M059J (cell line): ENCODE measurements at places on chromosomes 13 and 19. TPM values are rescaled to one million over a fixed set of nuclear protein-coding genes. Genes with fewer than 3 reads are reported as not detected.
A peak's percentile ranks its signal among the peaks of the same experiment; 100 is the strongest.

- no peak for DNase-seq
Measured at GRCh38 chr13:97387485-97387839, 46.5 kb upstream of the RAP2A start.

GRCh38 chr13:111573801-111574200 lies 253.4 kb downstream of the TEX29 start:
- no peak for DNase-seq

DNA sequence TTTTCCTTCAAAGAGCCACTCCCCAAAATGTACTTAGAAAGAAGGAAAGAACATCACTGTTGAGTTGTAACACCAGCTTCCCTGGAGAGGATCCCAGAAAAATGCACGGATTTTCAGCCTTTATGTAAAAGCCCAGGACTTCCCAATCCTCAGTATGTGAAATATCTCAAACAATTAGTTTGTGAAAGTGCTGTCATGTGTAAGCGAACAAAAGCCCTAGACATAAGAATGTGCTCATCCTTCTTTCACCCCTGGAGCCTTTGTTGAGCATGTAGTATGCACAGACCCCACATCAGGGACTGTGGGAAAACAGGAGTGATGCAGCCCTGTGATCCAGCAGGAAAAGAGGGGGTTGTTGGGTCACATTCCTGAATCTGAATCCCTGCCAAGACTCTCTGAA lies 441.4 kb upstream of the ZNF507 start:
- no peak for DNase-seq

GRCh38 chr19:14555918-14556661 lies 15.8 kb downstream of the NDUFB7 start:
- peak; percentile 85 for DNase-seq

DNA sequence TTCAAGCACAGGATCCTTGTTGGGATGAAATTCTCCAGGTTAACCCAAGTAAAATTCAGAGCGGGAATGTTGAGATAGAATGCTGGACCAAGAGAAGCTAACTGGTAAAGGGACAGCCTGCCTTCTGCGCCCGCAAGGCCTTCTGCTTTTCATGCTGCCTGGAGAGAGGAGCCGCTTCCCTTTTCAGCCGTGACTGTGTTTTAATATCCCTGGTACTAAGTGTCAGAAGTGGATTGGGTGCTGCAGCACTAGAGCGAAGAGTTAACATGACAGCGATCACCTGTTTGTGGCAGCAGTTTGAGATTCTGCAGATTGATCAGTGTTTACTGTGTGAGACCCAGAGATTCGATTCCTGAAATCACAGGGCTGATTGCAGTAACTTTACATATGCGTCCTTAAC lies 197.4 kb upstream of the ZNF536 start:
- DNase-seq = no peak

- DNase-seq = no peak
Measured at GRCh38 chr13:110277357-110277975, 29.5 kb downstream of the COL4A1 start.

GRCh38 chr13:113951246-113951999 lies 22.5 kb downstream of the C13orf46 start:
- no peak for DNase-seq

DNA sequence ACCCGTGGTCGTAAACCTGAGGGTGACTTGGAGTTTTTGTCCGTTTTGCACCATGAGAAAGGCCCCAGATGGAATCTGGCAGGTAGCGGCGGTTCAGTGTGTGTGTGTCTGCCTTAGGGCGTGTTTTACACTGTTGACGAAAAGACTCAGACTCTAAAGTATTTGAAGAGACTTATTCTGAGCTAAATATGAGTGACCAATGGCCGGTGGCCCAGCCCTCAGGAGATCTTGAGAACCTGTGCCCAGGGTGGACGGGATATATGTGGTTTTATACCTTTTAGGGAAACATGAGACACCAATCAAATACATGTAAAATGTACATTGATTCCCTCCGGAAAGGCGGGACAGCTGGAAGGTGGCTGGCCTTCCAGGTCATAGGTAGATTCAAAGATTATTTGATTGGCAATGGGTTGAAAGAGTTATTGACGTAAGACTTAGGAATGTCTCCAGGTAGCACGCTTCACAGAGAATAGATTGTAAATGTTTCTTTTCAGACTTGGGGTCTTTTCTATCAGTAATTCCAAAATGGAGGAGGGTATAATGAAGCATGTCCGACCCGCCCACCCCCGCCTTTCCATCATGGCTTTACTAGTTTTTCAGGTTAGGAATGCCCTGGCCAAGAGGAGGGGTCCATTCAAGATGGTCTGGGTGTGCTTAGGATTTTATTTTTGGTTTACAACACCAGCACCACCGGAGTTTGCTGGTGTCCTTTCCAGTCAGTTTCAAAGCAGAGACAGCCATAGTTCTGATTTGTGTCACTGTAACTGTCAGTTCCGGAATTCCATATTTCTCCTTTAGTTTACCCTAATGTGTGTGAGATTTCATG lies 1.0 kb upstream of the ZNF529 start:
- peak; percentile 42 for DNase-seq

DNA sequence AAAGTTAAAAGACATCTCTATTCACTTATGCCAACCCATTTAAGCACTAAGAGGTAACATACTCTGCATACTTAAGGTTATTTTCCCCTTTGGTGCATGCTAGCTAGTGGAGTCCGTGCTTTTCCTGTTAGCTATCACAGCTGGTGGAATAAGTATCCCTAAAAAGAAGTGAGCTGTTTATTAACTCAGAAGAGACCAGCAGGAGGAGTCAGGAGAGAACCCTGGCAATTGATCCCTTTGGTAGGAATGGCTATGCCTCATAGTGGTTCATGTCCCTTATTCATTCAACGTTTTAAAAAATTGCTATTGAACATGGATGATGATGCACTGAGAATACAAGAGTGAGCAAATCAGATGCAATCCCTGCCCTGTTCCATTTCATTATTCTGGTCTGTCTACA lies 12.4 kb upstream of the NEK5 start:
- peak; percentile 1 for DNase-seq

- DNase-seq = peak; percentile 62
Measured at GRCh38 chr13:28320884-28321574, 173.9 kb downstream of the FLT1 start.

- no peak for DNase-seq
Measured at GRCh38 chr13:66543780-66544179, 686.4 kb downstream of the PCDH9 start.

DNA sequence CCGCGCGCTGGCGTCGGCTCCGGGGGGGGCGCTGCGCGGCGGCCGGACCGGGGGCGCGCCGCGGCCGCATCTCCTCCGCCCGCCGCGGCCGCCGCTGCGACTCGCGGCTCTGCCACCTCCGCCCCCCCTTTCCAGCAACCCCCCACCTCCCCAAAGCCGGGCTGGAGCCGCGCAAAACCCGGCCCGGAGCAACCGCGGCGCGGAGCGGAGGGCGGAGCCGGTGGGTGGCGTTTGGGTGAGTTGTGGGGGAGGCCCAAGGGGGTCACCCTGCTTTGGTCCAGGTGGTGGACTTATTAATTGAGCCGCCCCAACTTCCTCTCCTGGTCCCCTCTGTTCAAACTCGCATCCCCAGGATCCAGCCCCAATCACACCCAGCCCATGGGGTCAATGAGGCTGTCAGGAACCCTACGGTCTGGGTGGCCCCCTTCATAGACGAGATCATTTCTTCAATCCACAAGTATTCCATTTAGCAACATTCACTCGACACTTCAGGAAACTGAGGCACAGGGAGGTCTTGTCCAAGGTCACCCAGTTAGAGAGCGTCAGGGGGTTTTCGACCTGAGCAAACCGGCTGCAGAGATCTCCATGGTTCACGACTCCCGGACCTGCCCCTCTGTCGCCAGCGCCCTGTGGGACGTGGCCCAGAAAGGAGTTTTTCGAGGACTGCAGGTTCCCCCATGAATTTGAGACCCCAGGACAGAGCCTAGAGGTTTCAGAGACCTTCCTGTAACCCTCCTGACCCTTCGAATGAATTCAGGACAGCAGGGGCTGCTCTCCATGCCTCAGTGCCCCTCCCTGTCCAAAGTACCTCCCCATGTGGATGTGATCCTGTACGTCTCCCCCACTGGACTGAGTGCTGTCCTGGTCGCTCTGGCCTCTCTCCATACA lies 22.4 kb upstream of the SEMA6B start:
- DNase-seq = peak; percentile 30

- DNase-seq = no peak
Measured at GRCh38 chr13:50915565-50915964, 6.0 kb downstream of the RNASEH2B start.

ZNF626 gene
- total RNA-seq = 2.3 and 2.4 TPM in 2 replicates

RAB3A gene
- 3.4 and 5.6 TPM in 2 replicates for total RNA-seq

GIPR gene
- total RNA-seq = 0.02 and 0.32 TPM in 2 replicates

ZNF726 gene
- 8.2 and 12.1 TPM in 2 replicates for total RNA-seq

PSG11 gene
- total RNA-seq = 0.49 and 0.69 TPM in 2 replicates

IL4I1 gene
- total RNA-seq = 5.9 and 12.5 TPM in 2 replicates
